ENCODE measurements at places on chromosomes 5 and 9. TPM values are rescaled to one million over a fixed set of nuclear protein-coding genes. Genes with fewer than 3 reads are reported as not detected.

Gene PCDHB9
- total RNA-seq, result 0.44 TPM

Gene ORM1
- not detected for total RNA-seq

Gene ANXA2R
- total RNA-seq, result 1.5 TPM

Gene ADAMTSL1
- total RNA-seq, result 115 TPM

Gene ORM2
- total RNA-seq, result not detected

Gene SOX30
- not detected for total RNA-seq

Gene ANKRA2
- total RNA-seq, result 12.6 TPM

Data from aortic smooth muscle cell (primary cell).